ENCODE measurements at places on chromosomes 5 and 9. TPM values are rescaled to one million over a fixed set of nuclear protein-coding genes. Genes with fewer than 3 reads are reported as not detected.

- DNase-seq = no peak
Measured at GRCh38 chr5:177447611-177448243, 1.1 kb downstream of the PRR7 start.

GRCh38 chr5:177089127-177089526 lies 2.4 kb downstream of the FGFR4 start:
- DNase-seq = no peak

DNA sequence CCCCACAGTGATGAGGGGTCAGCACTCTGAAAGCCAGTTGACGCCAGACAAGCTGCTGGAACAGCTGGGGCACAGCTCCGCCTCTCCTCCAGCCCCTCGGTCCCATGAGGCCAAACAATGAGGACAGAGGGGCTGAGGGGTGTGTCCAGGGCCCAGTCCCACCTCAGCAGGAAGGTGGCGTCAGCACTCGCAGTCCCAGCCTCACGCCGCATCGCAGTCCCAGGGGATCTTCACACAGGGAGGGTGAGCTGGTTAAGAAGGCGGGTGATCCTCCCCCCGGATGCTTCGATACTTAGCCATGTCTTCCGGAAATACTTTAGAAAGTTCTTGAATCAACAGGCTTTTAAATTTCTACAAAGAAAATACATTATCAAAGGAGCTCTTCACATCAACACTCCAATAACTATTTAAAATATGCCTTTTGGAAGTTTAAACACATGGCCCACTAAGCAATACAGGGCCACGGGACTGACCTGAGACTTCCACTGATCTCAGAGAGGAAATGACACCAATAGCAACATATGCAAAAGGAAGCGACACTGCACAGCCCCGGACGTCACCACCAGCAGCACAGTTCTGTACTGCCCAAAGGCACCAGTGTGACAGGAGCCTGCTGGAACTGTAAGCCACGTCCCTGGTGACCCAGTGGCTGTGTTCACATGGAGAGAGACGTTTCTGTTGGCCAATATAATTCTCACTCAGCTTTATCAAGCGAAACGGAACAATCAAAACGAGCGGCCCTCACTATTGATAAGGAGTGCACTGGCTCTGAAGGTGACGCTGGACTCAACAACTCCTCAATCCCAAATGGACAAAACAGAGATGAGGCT lies 5.9 kb downstream of the MED10 start:
- DNase-seq = no peak

DNA sequence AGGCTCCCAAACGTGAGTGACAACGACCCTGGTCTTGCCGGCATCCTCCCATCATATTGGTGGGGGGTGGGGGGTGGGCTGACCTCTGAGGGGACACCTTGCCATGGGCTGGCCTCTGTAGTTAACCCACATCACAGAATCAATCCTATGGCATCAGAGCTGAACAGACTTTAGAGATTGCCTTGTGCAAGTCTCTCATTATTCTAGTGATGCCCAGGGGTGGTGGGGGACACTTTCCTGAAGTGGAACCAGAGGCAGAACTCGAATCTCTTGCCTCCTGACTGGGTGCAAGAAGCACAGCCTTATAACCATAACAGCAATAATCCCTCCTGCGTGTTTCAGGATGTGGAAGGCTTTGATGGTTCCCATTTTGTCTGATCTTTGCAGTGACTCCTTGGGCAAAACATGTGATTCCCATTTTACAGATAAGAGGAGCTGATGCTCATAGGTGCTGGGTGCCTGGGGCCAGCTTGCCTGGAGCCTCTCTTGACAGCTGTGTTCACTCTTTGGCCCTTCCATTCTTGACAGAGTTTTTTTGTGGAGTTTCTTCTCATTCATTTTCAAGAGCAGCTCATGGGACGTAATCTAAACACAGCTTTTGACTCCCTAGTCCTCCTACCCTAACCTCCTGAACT lies 18.6 kb upstream of the PITX1 start:
- no peak for DNase-seq

SVEP1 gene
- 34.8 TPM for polyA plus RNA-seq

DNA sequence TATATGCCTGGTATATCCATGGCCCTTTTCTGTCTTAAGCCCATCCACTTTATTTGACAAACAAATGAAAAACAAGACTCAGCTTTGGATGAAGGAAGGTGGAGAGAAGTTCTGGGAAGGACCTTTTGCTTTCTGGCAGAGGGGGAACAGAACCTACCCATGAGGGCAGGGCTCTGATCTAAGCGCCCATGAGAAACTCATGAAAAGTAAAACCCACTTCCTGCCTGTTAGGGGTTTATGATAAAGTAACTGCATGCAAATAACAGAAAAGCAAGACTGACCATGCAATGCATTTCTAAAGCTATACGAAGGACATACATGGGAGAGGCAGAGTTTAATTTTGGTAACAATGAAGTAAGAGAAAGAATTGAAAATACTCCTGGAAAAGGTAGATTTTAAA lies 181.9 kb upstream of the ADRA1B start:
- no peak for DNase-seq

GRCh38 chr9:112726428-112726827 lies 8.5 kb upstream of the INIP start:
- no peak for DNase-seq

- no peak for DNase-seq
Measured at GRCh38 chr9:78319197-78320029, 22.5 kb downstream of the PSAT1 start.

- DNase-seq = no peak
Measured at GRCh38 chr5:21654-22233, 70.2 kb upstream of the PLEKHG4B start.

TRIP13 gene
- polyA plus RNA-seq = 14.4 TPM

- DNase-seq = peak; percentile 29
Measured at GRCh38 chr5:136054142-136055019, 25.6 kb downstream of the TGFBI start.

- no peak for DNase-seq
Measured at GRCh38 chr9:83466877-83467276, 71.3 kb downstream of the FRMD3 start.

DNA sequence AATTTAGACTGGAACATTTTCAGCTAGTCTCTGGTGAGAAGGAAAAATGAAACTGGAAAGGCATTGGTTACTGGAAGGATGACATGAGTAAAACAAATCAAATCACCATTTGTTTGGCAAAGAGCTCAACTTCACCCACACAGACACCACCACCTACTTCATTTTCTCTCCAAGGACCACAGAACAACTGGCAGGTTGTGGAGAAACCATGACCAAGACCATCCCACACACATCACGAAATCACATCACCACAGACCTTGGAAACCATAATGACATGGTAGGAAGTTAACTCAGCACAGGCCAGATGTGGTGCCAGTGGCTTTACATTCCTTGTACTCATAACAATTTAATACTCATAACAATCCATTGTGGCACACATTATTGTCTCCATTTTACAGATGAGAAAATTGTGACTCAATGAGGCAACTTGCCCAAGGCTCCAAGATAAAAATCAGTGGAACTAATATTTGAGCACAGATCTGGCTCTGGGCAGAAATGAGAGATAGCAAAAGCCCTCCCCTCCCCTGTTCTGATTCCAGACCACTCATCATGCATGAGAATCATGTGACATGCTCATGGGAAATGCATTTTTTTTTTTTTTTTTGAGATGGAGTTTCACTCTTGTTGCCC lies 7.5 kb downstream of the OR1K1 start:
- no peak for DNase-seq

CCDC183 gene
- polyA plus RNA-seq = 0.21 TPM

- no peak for DNase-seq
Measured at GRCh38 chr5:121108725-121109124, 644.6 kb downstream of the PRR16 start.

- DNase-seq = no peak
Measured at GRCh38 chr9:121771851-121772599, 120.6 kb downstream of the DAB2IP start.

KCNIP1 gene
- polyA plus RNA-seq = not detected

CLTA gene
- polyA plus RNA-seq = 314 TPM

SPATA31D4 gene
- not detected for polyA plus RNA-seq

FOXD1 gene
- polyA plus RNA-seq = 7.5 TPM

GRCh38 chr5:68432682-68433081 lies 217.1 kb downstream of the PIK3R1 start:
- DNase-seq = no peak

GRCh38 chr5:133921979-133922378 lies 46.4 kb downstream of the C5orf15 start:
- DNase-seq = no peak

DNA sequence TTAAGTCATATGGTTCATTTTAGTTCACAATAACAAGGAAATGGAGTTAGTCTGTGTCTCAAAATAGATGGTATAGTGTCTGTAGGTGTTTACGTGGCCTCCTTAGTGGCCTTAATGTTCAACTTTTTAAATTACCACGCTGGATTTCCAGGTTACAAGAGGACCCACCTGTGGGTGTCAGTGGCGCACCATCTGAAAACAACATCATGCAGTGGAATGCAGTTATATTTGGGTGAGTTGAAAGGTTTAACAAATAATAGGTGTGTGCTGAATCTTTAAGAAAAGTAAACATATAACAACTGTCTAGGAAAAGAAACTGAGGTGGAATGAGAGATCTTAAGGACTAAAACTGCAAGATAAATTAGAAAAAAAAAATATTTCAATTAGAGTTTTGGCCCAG lies 2.9 kb downstream of the UBE2B start:
- no peak for DNase-seq
